ENCODE measurements at places on chromosomes 2 and 18.

- peak; percentile 38 for DNase-seq
These were observed 497.3 kb downstream of the CCDC85A start for GRCh38 chr2:56680971-56681631.

GRCh38 chr2:91477731-91478672 lies 2786.5 kb downstream of the RPIA start:
- DNase-seq: peak; percentile 43

- DNase-seq: no peak
These were observed 51.0 kb upstream of the B3GNT2 start for GRCh38 chr2:62144689-62145477.

DNA sequence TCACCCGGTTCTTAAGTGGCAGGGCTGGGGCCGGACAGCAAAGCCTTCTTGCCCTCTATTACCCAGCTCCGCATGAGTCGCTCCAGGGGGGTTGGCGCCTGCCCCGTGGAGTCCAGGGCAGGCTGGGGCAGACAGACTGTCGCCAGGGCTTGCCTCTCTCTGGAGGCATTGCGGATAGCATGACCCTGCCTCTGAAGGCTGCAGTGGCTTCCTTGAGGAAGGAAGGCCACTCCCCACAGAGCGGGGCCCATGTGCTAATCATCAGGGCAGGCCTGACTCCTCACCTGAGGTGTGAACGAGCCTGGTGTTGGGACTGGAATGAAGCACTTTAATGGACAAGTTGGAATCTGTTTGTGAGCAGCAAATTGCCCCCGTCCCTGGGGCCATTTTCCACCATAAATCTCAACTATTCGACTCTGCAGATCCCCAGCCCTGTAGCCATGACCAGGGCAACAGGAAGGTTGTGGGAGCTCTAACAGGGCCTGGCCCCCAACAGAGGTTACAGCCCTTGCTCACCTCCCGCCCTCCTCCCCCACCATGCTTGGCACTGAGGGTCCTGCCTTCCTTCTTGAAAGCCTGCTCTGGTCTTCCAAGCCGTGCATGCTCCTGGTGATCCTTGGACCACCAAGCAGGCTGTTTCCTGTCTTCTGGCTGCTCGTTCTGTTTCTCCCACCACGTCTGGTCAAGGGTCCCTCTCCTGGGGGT lies 144.9 kb upstream of the HAAO start:
- no peak for DNase-seq

DNA sequence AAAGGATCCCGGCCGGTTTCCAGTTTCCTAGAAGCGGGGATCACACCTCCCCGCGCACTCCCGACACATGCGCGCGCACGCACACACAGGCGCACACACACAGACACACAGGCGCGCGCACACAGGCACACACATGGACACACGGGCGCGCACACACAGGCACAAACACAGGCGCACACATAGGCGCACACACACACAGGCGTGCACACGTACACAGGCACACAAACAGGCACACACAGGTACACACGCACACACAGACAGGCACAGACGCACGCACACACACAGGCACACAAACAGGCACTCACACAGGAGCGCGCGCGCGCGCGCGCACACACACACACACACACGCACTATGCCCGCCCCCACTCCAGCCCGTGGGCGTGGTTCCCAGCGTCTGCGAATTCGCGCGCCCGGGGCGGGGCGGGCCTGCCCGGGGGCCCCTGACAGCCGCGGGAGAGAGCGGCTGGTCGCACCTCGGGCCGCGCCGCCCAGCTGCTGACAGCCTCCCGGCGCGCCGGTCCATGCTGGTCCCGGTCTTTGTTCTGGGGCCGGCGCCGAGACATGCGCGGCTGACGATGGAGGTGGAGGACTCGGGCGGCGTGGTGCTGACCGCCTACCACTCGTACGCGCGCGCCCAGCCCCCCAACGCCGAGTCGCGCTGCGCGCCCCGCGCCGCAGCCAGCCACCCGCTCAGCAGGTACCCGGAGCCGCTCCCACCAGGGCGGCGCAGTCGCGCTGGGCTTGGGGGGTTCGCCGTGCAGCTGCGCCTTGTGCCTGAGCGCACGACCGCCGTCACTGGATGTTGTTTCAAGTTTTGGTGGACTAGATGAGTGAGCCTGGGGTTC lies at the start of gene ARHGAP28:
Gene ARHGAP28 (plus strand): TSS at position 470 of the 845 bp plus-strand sequence. CDS start 106 bp downstream, at position 576.
- DNase-seq: peak; percentile 99

- no peak for DNase-seq
These were observed 81.6 kb downstream of the PXDN start for GRCh38 chr2:1662606-1663180.

DNA sequence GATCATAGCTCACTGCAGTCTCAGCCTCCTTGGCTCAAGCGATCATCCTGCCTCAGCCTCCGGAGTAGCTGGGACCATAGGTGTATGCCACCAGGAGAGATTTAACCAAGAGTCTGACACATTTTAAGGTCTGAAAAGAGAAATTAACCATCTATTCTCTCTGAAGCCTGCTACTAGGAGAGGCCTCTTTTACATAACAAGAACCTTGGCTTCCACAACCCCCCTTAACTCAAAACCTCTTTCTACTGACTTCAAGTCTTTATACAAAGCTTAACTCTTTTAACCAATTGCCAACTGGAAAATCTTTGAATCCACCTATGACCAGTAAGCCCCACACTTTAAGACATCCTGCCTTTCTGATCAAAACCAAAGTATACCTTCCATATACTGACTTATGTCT lies 279.9 kb upstream of the CELF4 start:
- DNase-seq: no peak

- no peak for DNase-seq
These were observed 77.5 kb upstream of the ZEB2 start for GRCh38 chr2:144597388-144597787.

- no peak for DNase-seq
These were observed 76.5 kb upstream of the DLX2 start for GRCh38 chr2:172179045-172179701.

- peak; percentile 96 for DNase-seq
These were observed 666.5 kb downstream of the DCDC2C start for GRCh38 chr2:4369826-4370419.

- no peak for DNase-seq
These were observed 131.9 kb upstream of the SPATS2L start for GRCh38 chr2:200174433-200175216.

DNA sequence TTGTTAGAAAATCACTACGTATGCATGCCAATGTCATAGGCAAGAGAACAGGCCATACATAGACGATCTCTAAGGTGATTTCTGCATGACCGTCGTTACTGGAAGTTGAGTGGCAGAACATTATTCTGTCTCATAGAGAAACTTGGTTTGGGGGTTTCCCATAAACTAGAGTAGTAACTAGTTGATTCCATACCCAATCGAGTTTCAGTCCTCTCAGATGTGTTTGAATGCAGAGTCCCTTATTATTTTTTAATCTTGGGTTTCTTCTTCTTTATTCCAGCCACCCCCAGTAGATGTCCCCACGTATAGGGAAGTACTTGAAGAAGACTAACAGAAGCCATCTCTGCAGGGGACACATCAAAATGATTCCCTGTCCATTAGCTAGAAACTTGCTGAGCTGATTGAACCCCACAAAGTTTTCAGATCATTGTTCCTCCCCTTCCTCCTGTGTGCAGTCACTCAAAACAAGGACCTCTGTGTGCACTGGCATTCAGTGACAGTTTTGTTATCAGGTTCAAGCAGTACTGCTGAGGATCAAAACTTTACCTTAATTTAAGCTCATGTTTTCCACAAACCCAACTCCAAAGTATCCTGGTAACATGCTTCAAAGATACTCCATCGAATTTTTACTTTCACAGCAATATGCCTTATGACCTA lies 68.4 kb upstream of the CDCA7 start:
- DNase-seq: no peak

GRCh38 chr18:62702259-62702658 lies 13.1 kb upstream of the PHLPP1 start:
- DNase-seq: no peak

- peak; percentile 50 for DNase-seq
These were observed 313.2 kb downstream of the RND3 start for GRCh38 chr2:150174056-150174805.

DNA sequence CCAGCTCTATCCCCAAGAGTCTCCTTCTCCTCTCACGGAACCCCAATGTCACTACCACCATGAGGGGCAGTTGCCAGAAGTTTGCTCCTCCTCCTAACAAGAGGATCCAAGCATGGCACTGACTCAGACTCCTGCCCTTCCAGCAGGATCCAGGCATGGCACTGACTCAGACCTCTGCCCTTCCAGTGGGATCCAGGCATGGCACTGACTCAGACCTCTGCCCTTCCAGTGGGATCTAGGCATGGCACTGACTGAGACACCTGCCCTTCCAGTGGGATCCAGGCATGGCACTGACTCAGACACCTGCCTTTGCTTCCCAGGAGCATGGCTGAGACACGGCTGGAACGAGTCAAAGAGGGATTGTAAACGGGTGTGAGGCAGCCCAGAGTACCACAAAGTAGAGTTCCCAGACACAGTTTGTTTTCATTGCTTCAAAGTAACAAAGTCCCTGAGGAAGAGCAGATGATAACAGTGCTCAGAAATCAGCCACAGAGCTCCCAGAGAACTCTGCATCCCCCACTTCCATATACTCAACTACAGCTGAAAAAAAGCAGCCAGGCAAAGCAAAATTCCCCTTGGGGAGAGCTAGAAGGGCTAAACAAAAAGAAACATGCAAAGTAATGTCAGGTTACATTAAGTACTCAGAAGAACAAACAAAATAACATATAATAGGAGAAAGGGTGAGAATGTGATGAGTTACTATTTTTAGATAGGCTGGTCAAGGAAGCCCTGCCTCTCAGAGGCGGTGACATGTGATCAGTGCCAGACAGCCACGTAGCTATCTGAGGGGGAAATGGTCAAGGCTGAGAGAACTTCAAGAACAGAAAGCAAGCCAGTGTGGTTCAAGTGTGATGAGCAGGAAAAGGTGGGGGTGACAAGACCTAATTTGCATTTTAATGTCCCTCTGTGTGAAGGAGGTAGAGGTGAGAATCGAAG lies 3.0 kb downstream of the BUB1 start:
- DNase-seq: peak; percentile 39

DNA sequence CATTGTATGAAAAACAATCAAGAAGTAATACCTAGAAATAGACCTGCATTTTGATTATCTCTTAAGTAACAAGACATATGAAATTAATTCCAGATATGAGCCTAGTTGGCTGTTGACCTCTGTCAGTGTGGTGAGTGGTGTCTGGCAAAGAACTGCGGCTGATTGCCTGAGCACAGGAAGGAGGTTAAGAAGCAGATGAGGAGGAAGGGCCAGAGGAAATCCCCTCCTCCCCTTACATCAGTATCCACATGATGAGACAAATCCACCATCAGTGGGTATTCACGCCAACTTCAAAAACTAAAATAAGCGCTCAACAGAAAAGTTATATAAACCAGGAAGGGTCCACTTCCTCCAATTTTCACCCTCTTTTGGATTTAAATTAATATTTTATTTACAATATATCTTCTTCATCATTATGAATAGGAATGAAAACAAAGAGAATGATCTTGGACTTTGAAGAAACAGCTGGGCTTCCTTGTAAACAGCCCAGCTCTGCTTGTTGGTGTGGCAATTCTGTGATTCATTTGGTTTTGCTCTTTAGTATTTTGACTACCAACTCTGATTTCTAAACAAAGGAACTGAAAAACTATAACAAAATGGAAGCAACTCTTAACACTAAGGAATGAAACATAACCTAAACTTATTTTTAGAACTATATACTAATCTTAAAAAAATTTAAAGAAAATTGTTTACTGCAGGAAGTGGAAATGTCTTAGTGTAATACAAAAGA lies 27.3 kb downstream of the RFTN2 start:
- DNase-seq: peak; percentile 7

- DNase-seq: peak; percentile 46
These were observed 1.5 kb downstream of the CNRIP1 start for GRCh38 chr2:68317971-68318913.

- DNase-seq: no peak
These were observed 14.8 kb upstream of the DTNA start for GRCh38 chr18:34695310-34695709.

DNA sequence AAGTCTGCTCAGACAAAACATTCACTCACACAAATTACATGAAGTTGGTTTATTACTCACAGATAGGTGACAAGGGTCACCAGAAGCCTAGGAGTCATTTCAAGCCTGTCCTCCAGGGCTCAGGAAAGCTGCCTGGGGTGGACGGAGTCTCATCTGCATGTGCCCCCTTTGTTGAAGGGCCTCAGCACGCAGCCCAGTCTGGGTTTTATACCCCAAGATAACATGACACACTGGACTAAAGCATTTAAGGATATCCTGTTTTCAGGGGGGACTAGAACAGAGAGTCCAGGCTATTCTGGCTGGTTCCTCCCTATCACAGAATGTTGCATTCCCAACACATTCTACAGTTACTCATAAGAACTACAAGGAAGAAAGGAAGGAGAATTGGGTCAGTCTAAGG lies 164.7 kb downstream of the MREG start:
- DNase-seq: no peak

- DNase-seq: peak; percentile 34
These were observed 165.5 kb downstream of the TTC32 start for GRCh38 chr2:19736191-19736831.

DNA sequence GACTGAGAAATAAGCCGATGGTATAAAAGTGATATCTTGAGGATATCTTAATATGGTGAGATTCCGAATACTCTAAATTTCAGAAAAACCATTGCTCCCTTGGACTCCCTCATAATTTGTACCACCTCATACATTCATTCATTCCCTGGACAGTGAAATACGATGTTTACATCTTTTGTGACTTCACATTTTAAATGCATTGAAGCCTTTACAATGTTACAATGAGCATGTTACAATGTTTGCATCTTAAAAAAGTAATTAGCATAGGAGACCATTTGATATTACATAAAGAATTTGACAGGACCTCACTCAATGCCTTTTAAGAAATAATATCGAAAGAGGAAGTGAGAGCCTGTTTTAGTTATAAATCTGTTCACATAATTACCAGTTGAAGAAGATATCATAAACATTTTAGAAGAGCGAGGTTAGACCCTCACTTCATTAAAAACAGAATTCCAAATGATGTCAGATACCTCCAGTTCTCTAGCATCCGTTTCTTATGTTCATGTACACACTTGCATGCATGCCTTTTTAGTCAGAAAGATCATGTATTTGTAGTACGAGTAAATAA lies 372.0 kb downstream of the ARHGAP15 start:
- DNase-seq: no peak

DNA sequence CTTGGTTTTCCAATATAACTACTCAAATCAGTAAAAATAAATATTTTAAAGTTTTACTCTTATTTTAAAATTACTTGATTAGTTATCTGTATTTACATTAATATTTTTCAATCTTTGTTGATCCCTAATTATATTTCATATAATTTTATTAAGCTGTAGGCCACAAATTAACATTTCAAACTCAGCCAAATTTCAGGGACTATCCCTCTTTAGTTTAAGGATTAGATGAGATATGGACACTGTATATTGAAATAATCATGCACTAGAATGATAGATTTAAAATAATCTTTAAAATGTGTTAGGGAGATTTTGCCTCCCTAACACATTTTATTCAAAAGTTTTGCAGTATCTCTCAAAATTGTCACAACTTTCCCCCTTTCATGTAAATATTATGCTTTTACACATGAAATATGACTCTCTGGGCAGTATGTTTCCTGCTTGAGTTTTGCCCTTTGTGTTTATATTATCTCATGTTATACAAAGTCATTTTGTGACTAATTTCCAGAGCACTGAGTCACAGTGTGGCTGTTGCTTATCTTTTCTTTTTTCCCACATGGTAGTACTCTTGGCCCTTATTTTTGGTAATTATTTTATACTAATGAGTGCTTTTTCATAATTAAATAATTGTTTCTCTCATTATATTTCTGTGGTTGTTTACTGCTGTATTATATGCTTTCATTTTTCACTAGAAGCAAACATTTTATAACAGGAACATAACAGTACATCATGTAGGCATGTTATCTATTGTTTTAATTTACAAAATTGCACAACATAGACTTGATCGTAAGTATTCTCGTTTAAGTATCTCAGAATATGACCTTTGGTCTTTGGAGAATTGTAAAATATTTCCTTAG lies 1.2 kb downstream of the TFPI start:
- DNase-seq: peak; percentile 73

Measured in muscle of leg (tissue), 16 donors.